ENCODE measurements at places on chromosomes 7 and 10.
A peak's percentile ranks its signal among the peaks of the same experiment; 100 is the strongest.

- DNase-seq: no peak
Observed at GRCh38 chr7:159075563-159076238, 69.0 kb downstream of the VIPR2 start.

DNA sequence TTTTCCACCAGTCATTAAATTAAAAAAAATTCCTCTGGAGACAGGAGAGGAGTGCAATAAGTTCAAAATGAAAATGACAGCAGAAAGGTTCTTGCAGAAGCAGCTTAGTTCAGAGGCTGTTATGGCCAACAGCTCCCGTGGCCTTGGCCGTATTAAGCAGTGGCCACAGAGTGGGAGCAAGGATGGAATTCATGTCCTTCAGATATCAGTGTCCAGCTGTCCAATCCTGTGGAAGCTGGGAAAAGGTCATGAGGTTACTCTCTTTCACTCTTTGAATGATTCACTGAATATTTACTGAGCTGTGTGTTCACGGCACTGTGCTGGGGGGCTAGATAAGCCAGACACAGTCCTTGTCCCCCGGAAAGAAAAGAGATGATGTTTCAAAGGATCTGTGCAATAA lies 231.8 kb downstream of the BMPER start:
- DNase-seq: no peak

DNA sequence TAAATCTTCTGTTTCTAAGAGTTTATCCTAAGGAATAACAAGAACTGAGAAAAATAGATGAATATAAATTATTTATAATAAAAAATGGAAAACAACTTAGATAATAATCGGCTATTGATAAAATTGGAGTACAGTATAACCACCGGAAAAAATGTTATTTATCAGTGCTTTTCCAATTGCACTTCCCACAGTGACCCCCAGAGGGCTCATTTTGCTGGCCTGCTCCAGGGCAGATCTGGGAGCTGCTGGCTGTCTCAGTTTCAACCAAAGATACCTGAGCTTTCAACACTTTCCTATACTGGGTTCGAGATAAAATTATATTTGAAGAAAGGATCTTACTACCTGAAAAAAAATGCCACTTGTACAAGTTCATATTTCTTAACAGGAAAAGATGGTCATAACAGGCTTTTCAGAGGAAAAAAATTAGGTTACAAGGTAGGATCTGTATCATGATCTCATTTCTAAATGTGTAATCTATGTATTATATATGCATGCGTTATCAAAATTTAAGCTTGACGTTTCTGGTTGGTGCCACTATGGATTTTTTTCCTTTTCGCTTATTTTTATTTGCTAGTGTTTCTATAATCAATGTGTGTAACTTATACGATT lies 165.7 kb downstream of the NPSR1 start:
- DNase-seq: peak; percentile 4

DNA sequence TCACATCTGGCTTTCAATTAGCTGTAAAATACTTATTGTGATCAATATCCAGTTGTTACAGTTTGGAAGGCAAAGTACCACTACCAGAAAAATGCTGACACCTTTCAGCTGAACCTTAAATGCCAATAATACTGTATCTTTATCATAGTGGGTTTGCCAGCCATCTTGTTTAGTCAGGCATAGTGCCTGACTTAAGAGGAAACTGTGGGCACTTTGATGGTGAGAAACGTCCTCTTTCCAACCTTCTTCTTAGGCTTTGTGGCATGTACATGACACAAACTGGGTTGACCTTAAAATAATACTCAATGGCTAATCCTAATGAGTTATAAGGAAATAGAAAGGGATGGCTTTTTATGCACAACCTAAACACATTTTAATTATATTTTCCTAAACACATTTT lies 52.3 kb upstream of the PRR15 start:
- DNase-seq: no peak

GRCh38 chr10:118958984-118959925 lies 70.3 kb upstream of the NANOS1 start:
- no peak for DNase-seq

- no peak for DNase-seq
Observed at GRCh38 chr7:128351296-128352152, 7.8 kb upstream of the RBM28 start.

DNA sequence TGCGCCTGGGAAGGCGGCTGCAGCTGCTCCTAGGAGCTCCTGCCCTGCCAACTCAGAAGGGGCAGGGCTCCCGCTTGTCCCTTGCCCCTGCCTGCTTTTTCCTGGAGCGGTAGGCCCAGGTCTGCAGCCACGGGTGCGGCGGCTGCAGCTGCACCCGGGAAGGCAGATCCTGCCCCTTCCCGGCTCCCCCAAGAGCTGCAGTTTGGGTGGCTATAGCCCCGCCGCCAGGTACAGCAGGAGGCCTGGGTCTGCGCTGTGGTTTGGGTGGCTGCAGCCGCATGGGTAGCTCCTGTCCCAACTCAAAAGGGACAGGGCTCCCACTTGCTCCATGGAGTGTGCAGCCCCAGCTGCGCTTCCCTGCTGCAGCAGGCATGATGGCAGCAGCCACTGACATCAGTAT lies 6.5 kb upstream of the AUTS2 start:
- no peak for DNase-seq

- DNase-seq: no peak
Observed at GRCh38 chr10:86193841-86194240, 172.8 kb downstream of the GRID1 start.

DNA sequence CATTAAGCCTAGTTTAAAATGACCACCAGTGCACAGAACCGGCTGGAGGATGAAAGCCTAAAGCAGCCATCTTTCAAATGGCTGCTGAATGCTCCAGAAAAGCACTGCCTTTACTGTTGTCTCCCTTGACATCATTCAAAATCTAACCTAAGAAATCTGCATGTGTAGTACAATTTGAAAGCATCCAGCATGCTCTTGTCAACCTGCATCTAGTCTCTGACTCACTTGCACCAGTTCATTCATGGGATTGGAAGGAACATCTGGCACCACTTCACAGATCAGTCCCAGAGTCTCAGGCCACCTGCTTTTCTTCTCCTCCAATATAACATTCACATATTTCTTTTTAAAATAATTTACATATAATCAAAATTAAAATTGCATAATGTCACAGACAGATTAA lies 76.2 kb downstream of the RNF133 start:
- DNase-seq: no peak

- DNase-seq: no peak
Observed at GRCh38 chr10:100693821-100694220, 51.6 kb upstream of the PAX2 start.

DNA sequence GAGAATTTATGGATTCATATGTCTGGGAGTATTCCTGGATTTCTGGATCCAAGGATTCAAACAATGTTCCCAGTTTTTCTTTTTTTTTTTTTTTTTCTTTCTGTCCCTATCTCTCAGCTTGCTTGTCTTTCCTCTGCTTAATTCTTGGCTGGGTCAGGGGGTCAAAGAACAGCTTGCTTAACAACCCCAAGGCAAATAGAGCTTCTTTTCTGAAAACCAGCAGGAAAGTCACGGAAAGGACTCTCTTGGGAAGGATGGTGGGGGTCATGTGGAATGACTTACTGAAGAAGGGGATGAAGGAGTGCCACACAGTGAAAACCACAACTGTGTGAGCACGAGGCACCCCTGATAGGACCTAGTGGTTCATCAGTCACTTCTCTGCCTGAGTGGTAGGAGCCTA lies 36.1 kb downstream of the GRK5 start:
- DNase-seq: no peak

DNA sequence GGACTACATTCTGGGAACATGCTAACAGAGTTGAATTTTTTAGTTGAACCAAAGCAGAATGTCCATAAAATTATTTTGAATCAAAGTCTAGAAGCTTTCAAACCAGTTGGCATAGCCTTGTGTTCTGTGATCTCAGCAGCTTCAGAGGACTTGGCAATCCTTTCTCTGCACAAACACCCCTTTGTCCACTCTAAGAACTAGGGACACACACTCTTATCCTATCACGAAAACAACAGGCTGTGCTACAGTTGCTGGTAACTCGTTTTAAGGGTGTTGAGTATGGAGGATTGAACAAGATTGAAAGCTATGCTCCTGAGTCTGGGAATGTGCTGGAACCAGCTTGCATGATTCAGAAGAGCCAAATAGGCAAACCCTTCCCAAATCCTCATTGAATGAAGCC lies 76.4 kb upstream of the PRSS58 start:
- DNase-seq: no peak

DNA sequence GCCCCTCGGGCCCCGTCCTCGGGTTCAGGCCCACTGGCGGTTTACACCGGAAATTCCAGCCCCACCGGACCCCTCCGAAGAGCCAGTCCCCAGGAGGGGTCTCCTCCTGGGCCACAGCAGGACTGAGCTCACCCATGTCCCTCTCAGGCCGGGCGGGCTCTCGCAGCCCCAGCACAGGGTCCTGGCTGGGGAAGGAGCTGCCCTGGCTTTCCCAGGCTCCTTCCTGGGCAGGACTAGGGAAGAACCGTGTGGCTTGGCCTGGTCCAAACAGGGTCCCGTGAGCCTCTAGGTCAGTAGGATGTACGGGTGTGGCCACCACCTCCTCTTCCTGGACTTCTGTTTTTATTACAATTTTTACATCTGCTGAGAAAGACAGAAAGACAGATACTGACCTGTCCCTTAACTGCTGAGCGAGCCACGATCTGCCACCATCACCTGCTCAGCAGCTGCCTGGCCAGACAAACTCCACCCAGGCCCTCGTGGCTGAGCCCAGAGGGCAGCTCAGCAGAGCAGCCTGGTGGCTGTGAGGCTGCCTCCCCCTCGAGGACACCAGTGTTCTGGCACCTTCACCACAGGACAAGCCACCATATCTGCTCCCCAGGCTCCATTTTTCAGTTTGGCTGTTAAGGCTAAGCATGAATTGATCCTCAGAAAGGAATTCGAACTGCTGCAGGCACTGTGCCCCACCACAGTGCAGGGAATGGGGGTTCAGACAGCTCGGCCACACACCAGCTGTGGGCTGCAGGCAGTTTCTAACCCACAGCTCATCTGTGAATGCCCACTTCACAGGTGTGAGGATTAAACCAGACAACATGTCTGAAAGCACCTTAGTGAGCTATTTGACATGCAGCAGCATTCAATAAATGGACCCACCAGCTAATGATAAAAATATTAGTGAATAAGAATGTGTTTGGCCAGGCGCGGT lies 14.5 kb upstream of the ZNF777 start:
- no peak for DNase-seq

DNA sequence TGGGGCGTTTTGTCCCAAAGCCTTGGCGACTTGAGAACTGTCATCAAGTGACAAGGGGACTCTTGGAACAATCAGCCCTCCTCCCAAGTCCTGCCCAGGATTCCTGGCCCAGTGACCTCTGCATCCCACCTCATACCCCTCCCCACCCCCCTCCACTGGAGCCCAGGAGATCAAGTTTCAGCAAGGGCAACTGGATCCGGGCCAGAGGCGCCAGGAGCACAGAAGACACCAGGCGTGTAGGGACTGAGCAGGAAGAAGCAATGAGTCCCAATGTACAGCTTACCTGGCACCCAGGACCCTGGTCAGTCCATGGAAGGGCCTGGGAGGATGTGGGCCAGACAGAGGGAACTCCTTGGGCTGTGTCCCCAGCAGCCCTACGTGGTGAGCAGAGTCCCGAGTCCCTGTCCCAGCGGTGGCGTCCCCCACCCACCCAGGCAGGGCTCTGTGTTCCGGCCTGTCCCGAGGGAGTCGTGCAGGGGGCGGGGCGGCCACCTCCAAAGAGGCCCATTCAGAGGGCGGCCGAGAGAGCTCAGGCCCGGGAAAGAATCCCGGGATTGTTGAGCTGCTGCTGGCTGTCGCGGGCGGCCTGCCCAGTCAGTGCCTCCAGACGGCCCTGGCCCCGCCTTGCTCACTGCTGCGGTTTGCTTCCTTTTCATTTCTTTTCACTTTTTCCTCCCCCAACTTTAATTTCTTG lies 254.1 kb downstream of the TNS3 start:
- no peak for DNase-seq

DNA sequence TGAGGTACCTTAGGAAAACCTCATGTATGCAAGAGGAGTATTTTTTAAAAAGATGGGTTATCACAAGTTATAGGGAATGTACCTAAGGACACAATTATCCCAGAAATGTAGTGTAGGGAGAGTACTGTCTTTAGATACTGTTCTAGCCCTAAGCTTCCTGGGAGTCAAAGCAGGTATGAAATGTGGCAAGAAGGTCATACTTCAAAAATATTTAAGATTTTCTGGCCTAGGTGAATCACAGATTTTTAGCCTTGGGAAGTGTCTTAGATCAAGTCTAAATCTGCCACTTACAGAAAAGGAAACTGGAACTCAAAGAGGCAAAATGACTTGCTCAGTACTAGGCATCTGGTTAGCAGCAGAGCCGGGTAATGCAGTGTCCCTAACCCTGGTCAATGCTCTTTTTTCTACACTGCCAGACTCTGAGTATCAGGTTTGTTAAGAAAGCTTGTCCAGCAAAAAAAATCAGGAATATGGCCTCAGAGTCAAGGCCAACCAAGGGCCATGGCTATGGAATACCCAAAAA lies 13.9 kb downstream of the PIK3AP1 start:
- DNase-seq: no peak

- no peak for DNase-seq
Observed at GRCh38 chr10:71766717-71767419, 6.5 kb downstream of the VSIR start.

- DNase-seq: no peak
Observed at GRCh38 chr10:69327463-69328379, 49.4 kb downstream of the HK1 start.

- no peak for DNase-seq
Observed at GRCh38 chr10:131226446-131227162, 84.9 kb downstream of the TCERG1L start.

DNA sequence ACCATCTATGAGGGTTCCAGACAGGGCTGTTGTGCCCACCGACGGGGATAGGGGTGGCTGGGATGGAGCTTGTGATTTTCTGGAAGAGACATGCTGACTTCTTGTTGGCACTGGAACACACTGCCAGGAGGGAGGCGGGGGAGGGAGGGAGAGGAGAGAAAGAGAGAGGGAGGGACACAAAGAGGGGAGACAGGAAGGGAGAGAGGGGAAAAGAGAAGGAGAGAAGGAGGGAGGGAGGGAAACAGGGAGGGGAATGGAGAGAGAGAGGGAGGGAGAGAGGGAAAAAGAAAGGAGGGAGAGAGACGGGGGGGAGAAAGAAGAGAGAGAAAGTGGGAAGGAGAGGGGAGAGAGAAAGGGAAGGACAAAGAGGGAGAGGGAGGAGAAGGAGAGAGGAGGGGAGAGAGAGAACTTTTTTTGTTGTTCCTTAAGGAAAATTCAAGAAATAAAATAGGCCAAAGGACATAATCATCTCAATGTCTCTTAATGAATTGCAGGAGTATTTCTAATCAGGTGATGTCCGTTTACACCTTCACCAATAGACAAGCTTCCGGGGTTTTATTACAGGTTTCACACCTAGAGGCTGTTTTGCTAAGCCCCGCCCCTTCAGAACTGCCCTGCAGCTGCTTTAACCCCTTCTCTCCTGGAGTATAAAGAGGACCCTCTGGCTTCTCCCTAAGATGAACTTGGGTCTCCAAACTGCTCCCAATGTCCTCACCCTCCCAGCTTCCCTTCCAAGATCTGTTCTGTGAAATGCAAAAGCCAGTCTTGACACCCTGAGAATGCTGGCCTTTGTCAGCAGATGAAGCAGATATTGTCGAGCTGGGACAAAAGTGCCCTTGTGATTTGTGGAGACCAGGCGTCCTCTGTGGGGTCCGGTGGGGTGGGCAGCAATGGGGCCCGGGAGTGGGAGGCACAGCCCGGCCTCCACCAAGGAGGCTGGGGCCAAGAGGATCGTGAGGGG lies 82.0 kb upstream of the GTF2IRD1 start:
- DNase-seq: no peak

- DNase-seq: no peak
Observed at GRCh38 chr7:1923409-1924257, 253.6 kb downstream of the ELFN1 start.

Measured in stimulated activated CD4-positive, alpha-beta T cell treated with anti-CD3 and anti-CD28 coated beads, Interleukin-15, amount 100 ng/mL, for 1 hour (primary cell).